Occipital lobe (tissue), 3 donors: ENCODE measurements at places on chromosomes 5 and 9.

DNA sequence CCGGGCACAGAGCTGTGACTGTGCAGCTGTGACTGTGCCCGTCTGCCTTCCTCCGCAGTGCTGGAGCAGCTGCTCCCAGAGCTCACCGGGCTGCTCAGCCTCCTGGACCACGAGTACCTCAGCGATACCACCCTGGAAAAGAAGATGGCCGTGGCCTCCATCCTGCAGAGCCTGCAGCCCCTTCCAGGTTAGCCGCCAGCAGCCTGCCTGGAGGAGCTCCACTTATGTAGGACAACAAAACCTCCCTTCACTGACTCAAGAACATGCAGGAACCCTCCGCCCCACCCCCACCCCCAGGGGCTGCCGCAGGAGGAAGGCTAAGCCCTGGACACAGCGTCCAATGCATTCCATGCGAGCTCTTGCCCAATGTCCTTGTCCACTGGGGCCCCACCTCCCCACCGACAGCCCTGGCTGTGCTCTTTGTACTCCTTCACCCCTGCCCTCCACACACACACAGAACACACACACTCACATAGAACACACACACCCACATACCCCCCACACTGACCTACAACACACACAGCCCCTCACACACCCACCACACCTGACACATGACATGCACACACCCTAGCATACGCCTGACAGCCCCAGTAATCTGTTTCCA is 27.9 kb downstream of the AFAP1L1 start:
- no peak for DNase-seq

GRCh38 chr5:317086-317811 is 4.3 kb upstream of the AHRR start:
- DNase-seq, result no peak

GRCh38 chr5:83654427-83654994 is 66.1 kb downstream of the HAPLN1 start:
- no peak for DNase-seq

- DNase-seq, result no peak
These were observed 23.2 kb upstream of the PSAT1 start for GRCh38 chr9:78273761-78274160.

- no peak for DNase-seq
These were observed 197.0 kb downstream of the ALDH1A1 start for GRCh38 chr9:72755836-72756235.

DNA sequence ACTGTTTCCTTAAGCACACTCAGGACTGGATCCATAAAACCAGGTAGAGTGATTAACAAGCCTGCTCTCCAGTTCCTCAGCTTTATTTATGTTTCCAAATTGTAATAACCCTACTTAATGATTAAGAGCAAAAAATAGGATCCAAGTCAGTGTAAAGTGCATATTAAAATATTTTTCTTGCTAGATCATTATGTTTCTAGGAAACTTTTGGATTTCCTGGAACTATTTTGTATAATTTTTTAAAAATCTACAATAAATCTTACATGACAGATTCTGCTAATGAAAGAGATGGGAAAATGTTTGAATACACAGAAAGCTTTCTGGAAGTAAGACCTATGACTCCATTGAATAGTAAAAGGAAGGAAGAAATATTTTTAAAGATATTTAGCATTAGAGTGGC is 35.5 kb downstream of the BHMT start:
- DNase-seq, result no peak

DNA sequence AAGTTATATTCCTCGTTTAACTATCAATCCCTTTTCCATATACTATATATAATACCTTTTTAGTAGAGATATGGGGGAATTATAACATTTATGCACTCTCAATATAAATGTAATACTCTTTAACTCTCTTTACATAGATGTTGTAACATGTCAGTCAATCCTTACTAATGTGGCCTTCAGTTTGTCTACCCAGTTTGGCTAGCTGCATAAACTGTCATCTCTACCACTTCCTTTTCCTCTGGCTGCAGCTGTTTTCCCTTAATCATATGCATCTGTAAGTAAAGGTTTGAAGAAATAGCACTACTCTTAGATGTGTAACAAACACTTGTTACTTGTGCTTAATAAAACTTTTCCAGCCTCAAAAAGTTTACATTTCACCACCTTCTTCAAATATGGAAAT is 13.4 kb downstream of the ABHD17B start:
- no peak for DNase-seq

GRCh38 chr5:160657068-160657507 is 194.9 kb downstream of the ATP10B start:
- DNase-seq, result no peak

GRCh38 chr5:177430140-177430951 is 3.9 kb downstream of the GRK6 start:
- no peak for DNase-seq

DNA sequence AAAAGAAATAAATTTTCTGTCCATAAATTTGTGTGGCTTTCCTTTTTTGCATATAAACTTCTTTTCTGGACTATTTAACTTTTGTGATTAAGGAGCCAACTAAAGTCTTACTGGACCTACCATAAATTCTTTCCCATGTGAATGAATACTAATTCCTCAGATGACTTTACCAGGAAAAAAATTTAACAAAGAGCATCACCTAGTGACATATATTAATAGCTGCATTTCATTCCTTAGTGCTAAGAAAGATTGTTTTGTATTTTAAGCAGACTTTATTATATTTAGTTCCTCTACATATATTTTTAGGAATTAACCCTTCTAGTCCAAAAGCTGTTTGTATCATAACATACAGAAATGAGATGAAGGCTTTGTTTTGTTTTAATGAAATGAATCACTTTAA is 64.4 kb downstream of the C9orf85 start:
- DNase-seq, result no peak

- no peak for DNase-seq
These were observed 556.3 kb downstream of the PDE4D start for GRCh38 chr5:59337240-59337639.

GRCh38 chr9:212297-212696 is 2.4 kb upstream of the DOCK8 start:
- DNase-seq, result no peak

- DNase-seq, result peak; percentile 45
These were observed at the start of gene SH3GL2 for GRCh38 chr9:17578911-17579793. Gene SH3GL2 (plus strand): TSS chr9:17579066.

DNA sequence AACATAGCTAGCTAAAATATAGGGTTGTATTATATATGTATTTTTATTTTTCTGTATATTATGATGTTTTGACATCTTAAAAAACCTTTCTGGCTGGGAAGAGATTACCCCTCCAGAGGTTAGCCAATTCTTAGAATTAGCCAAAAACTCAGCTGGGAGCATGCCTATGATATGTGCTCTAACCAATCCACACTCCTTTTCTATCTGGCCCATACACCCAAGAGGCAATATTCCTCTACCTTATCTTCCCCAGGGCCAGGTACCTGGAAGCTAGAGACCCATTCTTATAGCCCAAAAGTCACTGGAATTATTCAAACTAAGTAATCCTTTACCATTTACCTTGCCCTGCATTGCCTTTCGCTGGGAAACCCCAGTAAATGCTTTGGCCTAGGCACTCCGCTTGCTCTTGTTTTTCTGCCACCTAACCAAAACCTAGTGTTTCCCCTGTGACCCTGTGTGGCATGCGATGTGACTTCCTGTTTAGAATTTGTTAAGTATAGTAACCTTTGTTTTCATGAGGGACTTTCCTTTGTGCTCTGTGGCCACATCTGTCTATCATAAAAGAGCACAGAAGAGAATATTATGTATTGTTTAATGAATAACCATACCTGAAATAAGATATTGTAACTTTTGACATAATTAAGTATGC is 37.4 kb downstream of the CSNK1G3 start:
- DNase-seq, result no peak

GRCh38 chr5:43041110-43041668 is 1.1 kb upstream of the ANXA2R start:
- no peak for DNase-seq

- no peak for DNase-seq
These were observed 34.3 kb downstream of the PCA3 start for GRCh38 chr9:76798527-76798926.

GRCh38 chr5:129972465-129973141 is 68.3 kb downstream of the CHSY3 start:
- DNase-seq, result no peak

- no peak for DNase-seq
These were observed 111.8 kb upstream of the SLC44A1 start for GRCh38 chr9:105132606-105133005.

DNA sequence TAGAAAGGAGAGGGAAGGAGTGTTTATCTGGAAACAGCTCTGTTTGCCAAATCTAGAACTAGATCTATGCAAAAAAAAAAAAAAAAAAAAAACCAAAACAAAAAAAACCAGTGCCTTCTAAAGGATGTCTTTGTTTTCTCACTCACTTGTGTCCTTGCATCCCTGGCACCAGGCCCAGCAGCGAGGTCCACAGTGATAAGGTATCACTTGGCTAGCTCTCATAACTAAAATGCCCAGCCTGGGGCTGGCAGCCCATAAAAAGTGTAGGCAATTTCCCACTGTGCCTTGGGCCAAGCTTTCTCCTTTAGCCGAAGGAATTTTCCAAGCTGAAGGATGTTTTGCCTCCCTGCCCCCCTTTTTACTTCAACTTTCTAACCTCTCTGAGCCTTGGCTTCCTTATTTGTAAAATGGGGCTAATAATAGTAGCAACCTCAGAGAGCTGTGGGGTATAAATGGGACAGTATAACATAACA is 20.8 kb downstream of the RGS3 start:
- DNase-seq, result no peak

DNA sequence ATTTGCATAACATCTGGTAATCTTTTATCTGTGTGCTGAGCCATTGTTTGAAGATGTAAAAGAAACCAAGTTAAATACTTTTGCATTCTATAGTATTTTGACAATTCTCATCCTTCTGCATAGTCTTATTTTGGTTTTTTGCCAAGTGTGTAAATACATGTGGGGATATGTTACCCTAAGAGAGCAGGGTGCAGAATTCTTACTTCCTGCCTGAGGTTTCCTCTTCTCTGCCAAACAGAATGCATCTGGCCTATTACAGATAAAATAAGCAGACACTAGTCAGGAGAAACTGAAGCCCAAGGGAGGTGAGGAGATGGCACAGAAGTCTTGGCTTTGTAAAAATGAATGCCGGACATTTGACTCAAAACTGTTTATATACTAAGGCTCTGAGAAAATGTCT is 462.1 kb downstream of the TMEM38B start:
- DNase-seq, result no peak

- no peak for DNase-seq
These were observed 47.4 kb upstream of the SHC3 start for GRCh38 chr9:89225991-89226471.

- no peak for DNase-seq
These were observed 13.7 kb upstream of the ODF2 start for GRCh38 chr9:128442150-128442549.

DNA sequence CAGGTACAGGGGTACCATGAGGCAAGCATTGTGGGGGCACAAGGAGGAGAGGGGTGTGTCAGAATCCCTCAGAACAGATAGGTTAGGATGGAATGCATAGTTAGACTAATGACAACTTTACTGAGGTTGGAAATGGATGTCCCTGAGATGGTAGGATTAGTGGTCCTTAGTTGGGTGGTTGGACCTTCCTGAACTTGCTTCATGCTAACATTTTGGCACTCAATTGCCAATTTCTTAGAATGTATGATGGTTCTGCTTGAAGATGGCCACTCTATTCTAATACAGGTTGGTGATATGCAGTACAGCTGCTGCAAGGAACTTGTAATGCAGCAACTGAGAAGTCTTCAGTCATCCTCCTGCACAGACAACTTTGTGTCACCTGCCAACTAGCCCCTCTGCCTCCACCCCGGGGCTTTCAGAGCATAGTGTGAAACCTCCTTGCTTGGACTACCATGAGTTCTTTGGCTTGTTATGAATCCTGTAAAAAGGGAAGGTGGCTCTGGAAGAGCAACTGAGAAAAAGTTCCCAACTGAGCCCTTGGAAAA is 5.4 kb downstream of the CCNI2 start:
- DNase-seq, result no peak

- DNase-seq, result no peak
These were observed 48.9 kb downstream of the SLC12A7 start for GRCh38 chr5:1062761-1063568.

GRCh38 chr5:72612810-72613209 is 105.6 kb upstream of the ZNF366 start:
- DNase-seq, result no peak

- DNase-seq, result no peak
These were observed 109.1 kb upstream of the RPS23 start for GRCh38 chr5:82387001-82387818.

DNA sequence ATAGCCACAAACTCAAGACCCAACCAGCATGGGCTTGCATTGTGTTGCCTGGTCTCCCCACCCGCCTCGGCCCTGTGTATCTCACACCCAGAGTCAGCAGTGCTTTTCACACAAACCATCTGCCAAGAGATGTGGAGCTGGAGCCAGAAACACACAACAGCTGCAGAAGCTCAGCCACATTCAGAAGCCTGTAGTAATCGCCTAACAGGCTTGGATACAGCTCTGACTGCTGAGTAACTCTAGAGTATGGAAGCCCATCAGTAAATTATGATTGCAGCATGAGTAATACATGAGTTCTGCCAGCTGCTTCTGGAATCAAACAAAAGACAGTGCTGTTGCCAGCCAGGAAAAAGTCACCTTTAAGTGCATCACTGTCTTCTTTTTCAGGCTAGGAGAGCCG is 16.0 kb downstream of the TEK start:
- peak; percentile 69 for DNase-seq

- no peak for DNase-seq
These were observed 66.8 kb downstream of the CAMSAP1 start for GRCh38 chr9:135840539-135840938.

- DNase-seq, result no peak
These were observed 72.6 kb upstream of the CYLC2 start for GRCh38 chr9:102922526-102922925.

DNA sequence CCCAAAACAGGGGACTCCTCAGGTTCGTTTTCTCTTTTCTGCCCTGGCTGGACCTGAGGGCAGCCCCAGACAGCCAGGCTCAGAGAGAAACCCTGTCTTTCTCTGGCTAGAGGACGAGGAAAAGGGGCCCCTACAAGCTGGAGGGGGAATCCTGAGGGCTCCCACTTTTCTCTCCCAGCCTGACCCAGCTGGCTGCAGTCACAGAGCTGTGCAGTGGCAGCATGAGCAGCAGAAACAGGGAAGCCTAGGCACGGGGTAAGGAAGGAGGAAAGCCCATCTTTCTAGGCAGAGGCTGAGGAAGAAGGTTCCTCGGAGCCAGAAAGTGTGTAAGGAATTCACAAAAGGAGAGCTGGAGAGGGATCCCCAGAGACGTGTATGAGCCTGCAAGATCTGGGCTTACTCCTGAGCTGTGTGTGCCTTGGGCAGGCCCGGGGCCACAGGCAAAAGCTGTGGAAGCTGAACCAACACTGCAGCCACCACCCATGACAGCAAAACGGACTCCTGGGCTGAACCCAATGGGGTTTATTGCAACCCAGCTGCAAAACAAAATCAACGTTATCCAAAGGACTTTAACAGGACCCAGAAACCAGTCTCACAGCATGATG is 16.2 kb downstream of the CAMSAP1 start:
- no peak for DNase-seq
